ENCODE measurements at places on chromosomes 5 and 9.

DNA sequence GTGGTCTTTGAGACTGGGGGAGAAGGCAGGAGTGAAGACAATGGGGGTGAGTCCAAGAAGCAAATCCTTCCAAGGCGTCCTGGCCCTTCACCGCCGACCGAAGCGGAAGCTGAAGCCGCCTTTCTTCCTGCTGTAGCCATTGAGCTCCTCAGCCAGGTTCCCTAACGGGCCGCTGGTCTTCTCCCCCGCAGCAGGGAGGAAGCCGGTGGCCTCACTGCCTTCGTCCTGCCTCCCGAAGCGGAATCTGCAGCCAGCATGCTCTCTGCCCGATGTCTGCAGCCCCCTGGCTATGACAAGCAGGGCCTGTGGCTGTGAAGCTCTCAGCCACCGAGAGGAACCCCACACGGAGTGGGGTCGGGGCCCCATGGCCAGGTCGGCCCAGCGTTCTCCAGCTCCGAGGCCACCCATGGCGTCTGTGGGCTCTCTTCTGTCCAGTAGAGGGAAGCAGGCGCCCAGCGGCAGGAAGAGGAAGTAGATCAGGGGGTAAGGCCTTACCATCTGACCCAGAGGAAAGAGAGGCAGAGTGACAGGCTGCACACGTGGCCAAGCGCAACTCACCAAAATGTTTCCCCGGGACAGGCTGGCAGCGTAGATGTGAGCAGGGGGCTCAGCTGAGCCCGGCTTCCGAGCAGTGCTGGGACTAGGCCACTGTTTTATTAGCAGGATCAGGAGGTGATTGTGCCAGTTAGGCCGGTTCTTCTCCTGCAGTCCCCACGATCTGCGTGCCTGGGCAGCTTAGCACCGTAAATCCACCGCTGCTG lies 3.1 kb downstream of the QRFP start:
- no peak for DNase-seq

- DNase-seq, result no peak
These were observed 17.6 kb upstream of the SNX2 start for GRCh38 chr5:122757285-122757684.

DNA sequence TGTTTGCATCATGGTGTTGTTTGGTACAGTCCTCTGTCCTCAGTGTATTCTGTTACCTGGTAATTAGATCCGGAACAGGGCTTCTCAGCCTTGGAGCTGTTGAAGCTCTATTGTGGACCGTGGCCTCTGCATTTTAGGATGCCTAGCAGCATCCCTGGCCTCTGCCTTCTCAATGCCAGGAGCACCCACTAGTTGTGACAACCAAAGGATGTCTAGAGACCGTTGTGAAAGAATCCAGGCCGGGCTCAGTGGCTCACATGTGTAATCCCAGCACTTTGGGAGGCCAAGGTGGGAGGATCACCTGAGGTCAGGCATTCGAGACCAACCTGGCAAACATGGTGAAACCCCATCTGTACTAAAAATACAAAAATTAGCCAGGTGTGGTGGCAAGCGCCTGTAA lies 159.6 kb downstream of the CACNA1B start:
- DNase-seq, result no peak

- no peak for DNase-seq
These were observed 9.9 kb downstream of the MLANA start for GRCh38 chr9:5900622-5901021.

- no peak for DNase-seq
These were observed 1.2 kb downstream of the TTLL11 start for GRCh38 chr9:122091682-122092592.

GRCh38 chr9:37453827-37454226 lies 11.4 kb downstream of the ZBTB5 start:
- DNase-seq, result no peak

- no peak for DNase-seq
These were observed 40.9 kb downstream of the SVEP1 start for GRCh38 chr9:110538647-110539041.

DNA sequence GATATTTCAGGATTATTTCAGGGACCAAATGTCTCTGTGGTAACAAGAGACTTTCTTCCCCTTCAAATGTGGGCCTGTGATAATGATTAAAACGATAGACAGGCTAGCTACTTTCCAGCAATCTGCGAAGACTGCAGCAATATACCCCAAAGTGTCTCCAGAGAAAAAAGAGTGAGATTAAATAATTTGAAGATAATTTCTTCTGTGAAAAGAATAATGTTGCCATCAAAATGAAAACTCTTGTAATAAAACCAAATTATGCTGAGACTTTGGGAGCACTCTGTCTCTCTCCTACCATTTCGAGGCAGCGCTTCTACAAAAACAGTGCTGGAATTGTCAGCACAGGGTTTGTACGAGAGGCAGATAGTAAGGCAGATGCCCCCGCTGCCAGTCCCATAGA lies 104.2 kb upstream of the SPOCK1 start:
- DNase-seq, result no peak

DNA sequence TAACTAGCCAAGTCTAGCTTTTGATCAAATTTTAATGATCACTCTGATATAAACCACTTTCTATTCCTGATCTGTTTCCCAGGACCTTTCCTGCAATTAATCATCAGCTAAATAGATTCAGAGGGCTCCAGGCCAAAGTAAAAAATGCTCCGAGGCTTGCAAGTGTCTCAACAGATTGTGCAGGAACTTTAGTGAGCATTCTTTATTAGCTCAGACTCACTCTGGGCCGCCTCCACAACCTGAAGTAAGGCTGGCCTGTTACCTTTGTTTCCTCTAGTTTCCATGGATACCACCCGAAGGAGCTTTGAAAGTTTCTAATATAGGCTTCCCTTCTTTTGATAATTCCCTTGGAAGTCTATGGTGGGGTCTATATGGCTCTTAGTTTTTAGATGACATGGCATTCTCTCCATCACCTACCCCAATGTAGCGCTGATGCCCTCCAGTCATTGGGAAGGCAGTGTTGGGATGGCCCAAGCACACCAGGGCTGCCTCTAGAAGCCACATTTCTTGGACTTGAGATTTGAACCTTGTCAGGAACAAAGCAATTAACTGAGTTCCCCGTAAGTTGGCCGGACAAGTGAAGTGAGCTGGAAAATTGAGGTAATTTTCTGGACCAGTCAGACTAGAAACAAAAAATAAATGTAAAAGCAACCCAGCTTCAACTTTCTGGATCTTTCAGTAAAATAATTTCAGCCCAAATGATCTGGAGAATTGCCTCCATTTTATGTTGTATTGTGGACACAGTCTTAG lies 97.6 kb upstream of the LHFPL2 start:
- no peak for DNase-seq

DNA sequence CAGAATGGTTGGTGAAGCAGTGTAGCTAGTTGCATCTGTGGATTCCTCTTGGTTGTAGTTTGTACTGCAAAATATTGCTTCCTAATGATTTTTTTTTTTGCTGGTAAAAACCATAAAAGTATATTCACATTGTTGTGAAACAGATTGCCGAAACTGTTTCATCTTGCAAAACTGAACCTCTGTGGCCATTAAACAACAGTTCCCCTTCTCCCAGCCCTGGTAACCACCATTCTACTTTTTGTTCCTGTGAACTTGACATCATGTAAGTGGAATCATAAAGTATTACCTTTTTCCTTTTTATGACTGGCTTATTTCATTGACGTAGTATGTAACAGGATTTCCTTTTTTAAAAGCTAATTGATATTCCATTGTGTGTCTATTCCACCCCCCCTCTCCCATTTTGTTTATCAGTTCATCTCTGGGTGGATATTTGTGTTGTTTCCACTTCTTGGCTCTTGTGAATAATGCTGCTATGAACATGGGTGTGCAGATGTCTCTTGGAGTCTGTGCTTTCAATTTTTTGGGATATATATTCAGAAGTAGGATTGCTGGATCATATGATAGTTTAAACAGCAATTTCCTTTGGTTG lies 11.8 kb downstream of the SUB1 start:
- no peak for DNase-seq

DNA sequence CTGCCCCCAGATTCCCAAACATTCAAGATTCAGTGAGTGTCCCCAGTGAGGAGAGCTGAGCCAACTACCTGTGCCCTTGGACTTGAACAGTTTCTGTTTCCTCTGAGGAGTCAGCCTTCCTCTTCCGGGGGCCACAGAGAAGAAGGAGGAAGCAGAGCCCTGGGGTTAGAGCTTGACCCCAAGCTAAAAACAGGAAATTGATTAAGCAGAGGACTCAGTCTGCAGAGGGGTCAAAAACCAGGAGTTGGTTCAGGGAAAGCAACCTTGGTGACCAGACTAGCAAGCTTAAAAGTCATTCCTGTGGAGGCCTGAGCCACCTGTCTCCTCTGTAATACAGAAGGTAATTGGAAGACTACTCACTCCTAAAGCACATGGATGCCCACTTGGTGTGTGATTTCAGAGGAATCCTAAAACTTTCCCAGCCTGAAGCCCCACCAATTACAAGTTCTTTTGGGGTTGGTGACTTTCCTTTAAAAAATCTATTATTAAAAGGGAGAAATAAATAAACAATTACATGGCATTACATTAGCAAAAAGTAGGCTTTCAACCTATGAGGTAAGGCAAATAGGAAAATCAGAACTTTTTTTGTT lies 64.2 kb upstream of the SELENOP start:
- DNase-seq, result no peak

DNA sequence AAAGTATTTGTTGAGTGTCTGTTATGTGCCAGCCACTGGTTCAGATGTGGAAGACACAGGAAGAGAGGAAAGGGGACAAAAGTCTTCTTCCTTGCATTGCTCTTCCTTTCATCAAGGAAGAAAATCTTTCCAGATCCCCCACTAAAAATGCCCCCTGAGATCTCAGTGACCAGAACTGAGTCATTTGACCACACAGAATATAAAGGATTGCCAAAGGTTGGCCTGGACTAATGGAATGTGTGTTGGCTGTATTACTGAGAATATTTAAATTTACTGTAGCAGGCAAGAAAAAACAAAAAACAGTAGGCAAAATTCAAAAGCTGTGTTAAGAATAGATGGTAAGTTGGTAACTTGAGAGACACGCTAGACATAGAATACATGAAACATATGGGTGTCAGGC lies 10.0 kb upstream of the SEPTIN8 start:
- no peak for DNase-seq

GRCh38 chr5:35859101-35859661 lies 2.5 kb downstream of the IL7R start:
- DNase-seq, result no peak

DNA sequence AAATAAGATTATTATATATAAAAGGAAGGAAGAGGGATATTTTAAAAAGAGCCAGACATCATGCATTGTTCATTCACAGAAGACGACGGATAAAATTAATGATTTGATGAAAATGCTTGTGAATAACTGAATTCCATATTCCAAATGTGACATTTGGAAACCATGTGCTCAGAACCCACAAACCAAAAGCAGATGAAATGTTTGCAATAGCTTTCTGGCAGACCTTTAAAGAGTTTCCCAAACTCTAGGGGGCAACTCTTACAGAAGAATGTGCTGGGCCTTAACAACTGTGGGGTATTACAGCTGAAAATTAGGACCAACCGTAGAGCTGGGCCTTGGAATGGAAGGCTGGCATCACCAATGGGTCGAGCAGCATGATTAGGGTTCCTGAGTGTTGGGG lies 471.0 kb downstream of the EFNA5 start:
- no peak for DNase-seq

DNA sequence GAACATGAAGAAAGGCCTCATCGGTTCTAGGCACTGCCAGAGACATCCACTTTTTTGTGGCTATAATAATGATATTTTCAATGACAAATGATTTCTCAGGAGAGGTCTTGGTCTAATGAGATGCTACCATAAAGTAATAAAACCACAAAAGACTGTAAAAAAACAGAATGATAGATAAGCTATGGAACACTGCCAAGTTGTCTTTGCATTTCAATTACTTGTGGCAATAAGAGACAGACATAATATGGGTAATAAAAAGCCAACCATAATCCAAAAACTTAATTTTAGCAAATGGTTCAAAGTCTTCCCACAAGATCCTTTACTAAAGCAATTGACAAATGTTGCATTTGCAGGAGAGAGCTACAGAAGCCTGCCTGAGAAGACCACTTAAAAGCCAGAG lies 292.5 kb downstream of the ATPSCKMT start:
- no peak for DNase-seq

- no peak for DNase-seq
These were observed 16.9 kb upstream of the FREM1 start for GRCh38 chr9:14926941-14927624.

GRCh38 chr5:76180814-76181805 lies 97.9 kb downstream of the SV2C start:
- DNase-seq, result no peak

DNA sequence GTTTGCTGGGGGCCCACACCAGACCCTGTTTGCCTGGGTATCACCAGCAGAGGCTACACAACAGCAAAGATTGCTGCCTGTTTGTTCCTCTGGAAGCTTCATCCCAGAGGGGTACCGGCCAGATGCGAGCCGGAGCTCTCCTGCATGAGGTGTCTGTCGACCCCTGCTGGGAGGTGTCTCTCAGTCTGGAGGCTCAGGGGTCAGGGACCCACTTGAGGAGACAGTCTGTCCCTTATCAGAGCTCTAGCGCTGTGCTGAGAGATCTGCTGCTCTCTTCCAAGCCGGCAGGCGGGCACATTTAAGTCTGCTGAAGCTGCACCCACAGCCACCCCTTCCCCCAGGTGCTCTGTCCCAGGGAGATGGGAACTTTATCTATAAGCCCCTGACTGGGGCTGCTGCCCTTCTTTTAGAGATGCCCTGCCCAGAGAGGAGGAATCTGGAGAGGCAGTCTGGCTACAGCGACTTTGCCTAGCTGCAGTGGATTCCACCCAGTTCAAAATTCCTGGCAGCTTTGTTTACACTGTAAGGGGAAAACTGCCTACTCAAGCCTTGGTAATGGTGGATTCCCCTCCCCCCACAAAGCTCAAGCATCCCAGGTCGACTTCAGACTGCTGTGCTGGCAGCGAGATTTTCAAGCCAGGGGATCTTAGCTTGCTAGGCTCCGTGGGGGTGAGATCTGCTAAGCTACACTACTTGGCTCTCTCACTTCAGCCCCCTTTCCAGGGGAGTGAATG lies 206.0 kb upstream of the TLX3 start:
- DNase-seq, result no peak

DNA sequence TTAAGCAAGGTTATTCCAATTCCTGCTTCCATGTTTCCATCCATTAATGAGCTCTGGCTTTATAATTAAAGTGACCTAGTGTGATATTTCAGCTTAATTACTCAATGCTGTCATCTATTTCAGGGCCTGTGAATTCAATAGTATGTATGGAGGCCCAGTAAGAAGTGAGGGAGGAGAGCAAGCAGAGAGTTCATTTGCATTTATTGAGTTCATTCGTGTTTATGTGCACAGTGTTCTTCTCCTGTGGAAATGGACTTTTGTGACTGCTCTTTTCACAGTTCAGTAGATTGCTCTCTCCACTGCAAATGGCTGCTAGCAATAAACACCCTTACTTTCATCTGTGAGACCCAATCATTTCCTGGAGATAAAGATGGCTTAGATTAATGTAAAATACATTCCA lies 130.9 kb downstream of the CEMIP2 start:
- no peak for DNase-seq

- DNase-seq, result no peak
These were observed 234.6 kb downstream of the CACNA1B start for GRCh38 chr9:138112090-138112748.

All from stimulated activated CD4-positive, alpha-beta T cell treated with anti-CD3 and anti-CD28 coated beads, Interleukin-1b, Interleukin-23, amount 100 ng/mL, for 1 hour (primary cell).